Upper lobe of right lung (tissue), 1 donor: ENCODE measurements at places on chromosomes 1 and 21. TPM values are rescaled to one million over a fixed set of nuclear protein-coding genes. Genes with fewer than 3 reads are reported as not detected.

DNA sequence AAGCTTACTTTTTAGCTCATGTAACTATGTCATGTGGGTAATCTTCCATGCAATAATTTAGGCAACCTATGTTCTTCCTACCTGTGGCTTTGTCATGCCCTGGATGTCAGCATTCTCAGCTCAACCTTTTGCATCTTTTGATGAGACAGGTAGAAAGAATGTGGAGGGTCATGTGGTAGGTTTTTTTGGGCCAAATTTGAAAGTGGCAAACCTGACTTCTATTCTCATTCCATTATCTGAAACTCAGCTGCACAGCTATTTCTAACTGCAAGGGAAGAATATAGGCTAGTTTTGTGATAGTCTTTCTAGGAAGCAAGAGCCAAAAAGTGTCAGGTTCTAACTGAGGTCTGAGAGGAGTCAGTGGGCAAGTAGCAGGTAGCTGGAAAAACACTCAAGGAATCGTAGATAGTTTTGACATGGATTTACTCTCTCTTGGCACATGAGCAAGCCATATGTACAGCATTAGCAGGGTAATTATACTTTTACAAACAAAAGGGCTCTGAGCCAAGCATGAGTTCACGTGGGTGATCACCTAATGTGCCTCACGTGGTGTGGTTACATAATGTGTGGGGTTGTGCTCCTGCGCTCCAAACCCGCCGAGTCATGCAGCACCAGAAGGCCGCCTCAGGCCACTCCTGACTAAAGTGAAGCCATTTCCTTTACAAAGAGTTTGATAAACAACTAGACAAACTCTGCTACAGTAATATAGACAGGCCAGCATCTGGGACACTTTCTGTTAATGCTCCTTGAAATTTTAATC is 1013.8 kb downstream of the PLA2G4A start:
- DNase-seq, result no peak

Gene CYP2J2
- total RNA-seq, result 1.4 TPM

- no peak for DNase-seq
Measured at GRCh38 chr1:47725511-47725991, 271.6 kb downstream of the TRABD2B start.

Gene APCS
- total RNA-seq, result not detected

DNA sequence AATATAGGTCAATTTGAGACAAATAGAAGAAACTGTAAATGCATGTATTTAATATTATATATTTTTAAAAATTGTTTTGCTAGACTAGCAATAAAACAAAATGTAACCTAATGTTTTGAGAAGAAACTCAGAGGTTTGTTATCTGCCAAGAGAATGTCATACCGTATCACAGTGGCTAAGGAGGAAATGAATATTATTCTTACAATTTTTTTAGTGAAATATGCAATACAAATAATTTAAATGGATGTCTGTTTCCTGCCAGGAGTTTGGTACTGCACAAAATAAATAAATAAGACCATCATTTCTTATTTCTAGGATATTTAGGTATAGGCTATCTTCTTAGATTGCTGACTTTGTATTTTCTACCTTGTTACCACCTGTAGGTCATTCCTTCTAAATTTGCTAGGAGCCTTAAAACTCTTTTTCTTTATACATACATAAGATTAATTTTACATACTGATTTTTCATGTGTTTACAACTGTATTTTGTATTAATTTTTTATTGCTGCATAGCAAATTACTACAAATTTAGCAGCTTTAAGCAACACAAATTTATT is 113.6 kb downstream of the NEK7 start:
- DNase-seq, result no peak

DNA sequence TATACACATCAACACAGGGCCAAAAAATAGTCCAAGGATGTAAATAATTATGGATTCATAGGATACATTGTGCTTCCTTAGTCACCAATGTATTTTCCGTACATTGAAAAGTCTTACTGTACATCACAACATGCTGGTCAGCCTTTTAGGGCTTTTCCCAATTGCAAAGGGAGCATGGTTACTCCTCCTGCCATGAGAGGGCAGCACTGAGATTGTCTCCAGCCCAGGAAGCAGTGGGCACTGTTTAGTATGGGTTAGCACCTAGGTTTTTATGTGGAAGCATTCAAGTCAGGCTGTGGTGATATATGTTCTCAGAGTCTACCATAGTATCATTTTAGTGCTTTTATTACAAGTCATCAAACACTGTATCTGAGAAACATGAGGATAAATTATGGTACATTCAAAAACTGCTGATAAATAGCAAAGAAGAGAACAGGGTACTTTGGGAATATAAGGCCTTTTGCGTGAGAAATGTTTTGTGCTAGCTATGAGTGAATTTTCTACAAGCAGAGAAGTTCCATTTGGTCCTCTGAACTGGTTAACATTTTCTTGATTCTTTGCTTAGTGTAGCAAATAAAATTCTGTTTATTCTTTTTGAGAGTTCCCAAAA is 34.0 kb downstream of the ST6GALNAC5 start:
- no peak for DNase-seq

Gene MYOM3
- total RNA-seq, result 0.69 TPM
